ENCODE measurements at places on chromosomes 7 and 10. TPM values are rescaled to one million over a fixed set of nuclear protein-coding genes. Genes with fewer than 3 reads are reported as not detected.

GRCh38 chr7:130492523-130493274, 814 bp downstream of the MEST start:
- no peak for DNase-seq

Gene PRSS2
- not detected for polyA plus RNA-seq

DNA sequence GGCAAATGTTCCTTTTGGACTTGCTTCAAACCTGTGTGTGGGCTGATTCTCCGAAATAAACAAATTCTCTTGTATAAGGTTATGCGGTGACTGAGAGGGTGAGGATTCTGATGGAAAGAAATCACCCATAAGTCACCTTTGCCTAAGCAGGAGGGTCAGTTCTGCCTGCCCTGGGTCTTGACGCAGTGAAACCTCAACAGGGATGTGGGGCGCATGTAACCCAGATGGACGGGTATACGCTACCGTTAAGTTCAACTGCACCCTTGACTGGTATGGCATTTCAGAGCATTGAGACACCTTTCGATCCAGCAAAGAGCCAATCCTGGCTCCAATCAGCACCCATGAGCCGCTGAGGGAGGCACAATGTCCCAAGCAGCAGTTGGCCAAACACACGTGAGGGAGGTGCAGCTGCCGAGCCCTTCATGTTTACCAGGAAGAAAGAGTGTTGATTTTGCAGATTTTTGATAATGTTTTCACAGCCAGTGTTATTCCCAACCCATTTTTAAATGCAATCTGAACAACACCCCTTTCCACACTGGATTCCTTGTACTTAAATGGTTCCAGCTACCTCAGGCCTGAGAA, 48.1 kb downstream of the SORBS1 start:
- no peak for DNase-seq

- no peak for DNase-seq
These were observed 17.2 kb downstream of the OIT3 start for GRCh38 chr10:72910705-72911104.

Gene CTNNA3
- polyA plus RNA-seq = not detected

Gene ANKRD1
- not detected for polyA plus RNA-seq

- DNase-seq = no peak
These were observed 106.2 kb upstream of the CELF2 start for GRCh38 chr10:10911471-10911921.

Gene NPC1L1
- polyA plus RNA-seq = not detected

DNA sequence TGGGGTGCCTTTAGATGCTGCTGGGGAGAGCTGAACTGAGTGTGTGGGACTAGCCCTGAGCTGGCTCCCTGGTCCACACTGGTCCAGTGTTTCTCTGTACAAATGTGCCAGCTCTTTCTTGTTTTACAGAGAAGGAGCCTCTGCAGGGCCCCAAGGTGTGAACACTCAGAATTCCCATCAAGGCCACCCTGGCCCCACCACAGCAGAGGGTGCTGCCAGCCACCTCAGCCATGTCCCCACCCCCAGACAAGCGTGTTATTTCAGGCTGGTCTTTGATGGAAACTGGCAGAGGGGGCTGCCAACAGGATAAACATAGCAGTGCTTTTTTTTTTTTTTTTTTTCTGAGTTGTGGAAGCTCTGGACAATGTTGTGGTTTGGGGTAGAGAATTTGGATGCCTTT, 68.5 kb upstream of the LRRC18 start:
- no peak for DNase-seq

Gene ELN
- not detected for polyA plus RNA-seq

Gene PPP2R2D
- polyA plus RNA-seq = 25.7 TPM

DNA sequence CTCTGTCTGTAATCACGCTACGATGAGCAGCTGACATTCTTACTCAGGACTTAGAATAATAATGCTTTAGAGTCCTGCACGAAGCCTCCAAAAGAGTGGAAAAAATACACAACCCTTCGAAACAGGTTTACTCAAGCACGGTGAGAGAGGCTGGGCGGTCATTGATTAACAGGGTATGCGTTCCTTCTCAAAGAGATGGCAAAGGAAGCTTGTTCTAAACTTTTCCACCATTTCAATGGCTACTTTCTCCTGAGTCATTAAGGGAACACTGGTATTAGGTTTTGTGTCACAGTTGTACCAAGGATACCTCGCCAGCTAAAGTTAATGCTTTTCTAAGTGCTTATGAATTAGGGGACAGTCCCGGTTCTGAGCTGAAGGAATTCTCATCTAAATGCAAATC, 141.9 kb upstream of the RHEB start:
- no peak for DNase-seq

- DNase-seq = no peak
These were observed 83.7 kb upstream of the GLCCI1 start for GRCh38 chr7:7884855-7885254.

- DNase-seq = no peak
These were observed 204.3 kb downstream of the DGKI start for GRCh38 chr7:137642472-137642871.

Gene MRLN
- not detected for polyA plus RNA-seq

- no peak for DNase-seq
These were observed 103.9 kb downstream of the PPP1R9A start for GRCh38 chr7:95011146-95011928.

Gene NRCAM
- not detected for polyA plus RNA-seq

Gene TMEM140
- polyA plus RNA-seq = 30.9 TPM

DNA sequence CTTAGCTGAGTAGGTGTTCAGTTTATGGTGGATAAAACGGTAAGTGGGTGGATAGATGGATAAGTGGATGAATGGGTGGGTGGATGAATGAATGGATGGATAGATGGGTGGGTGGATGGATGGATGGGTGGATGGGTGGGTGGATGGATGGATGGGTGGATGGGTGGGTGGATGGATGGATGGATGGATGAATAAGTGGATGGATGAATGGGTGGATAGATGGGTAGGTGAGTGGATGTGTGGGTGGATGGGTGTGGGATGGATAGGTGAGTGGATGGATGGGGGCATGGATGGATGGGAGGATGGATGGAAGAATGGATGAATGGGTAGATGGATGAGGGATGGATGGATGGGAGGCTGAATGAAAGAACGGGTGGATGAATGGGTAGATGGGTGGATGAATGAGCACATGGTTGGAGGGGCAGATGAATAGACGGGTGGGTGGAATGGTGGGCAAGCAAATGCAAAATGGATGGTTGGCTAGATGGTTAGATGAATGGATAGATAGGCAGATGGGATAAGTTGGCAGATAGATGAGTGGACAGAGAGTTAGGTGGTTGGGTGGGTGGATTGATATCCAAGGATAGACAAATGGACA, 25.7 kb downstream of the ELN start:
- no peak for DNase-seq

Gene PNLIPRP1
- polyA plus RNA-seq = not detected

Gene XPNPEP1
- 40.0 TPM for polyA plus RNA-seq

All from CD4-positive, alpha-beta memory T cell (primary cell).